Urinary bladder (tissue), 4 donors: ENCODE measurements at places on chromosomes 16 and 17.
A peak's percentile ranks its signal among the peaks of the same experiment; 100 is the strongest.

DNA sequence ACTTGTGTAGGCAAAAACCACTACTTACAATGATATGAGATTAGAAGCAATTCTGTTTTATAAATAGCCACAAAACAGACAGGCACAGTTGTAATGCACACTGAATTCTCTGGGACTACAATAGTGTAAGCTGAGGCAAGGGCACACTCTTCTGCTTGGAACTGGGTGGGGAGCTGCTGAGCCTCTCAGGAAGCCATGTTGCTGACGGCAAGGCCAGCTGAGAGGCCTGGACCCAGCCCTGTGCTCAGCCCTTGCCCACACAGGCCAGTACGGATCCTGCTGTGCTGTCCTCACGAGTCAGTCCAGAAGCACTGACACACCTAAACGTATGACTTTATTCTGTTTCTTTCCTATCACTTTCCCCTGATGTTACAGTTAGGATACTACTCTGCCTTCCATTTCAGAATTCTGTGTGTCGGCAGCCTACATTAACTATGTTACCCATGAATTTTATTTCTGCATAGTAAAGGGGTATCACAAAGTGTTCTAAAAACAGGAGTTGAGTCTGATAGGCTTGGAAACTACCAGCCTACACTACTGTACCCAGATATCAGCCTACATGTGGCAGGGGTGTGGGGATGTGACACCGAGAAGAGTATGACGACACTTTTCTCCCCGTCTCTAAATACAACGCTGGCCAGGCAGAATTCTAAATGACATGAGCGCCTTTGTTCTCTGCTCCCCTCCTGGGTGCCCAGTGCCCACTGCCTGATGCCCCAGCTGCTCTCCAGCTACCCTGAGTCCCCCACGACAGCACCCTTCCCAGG is 41.1 kb upstream of the FAAP100 start:
- no peak for DNase-seq

- no peak for DNase-seq
Observed at GRCh38 chr17:80992948-80993624, 1.4 kb downstream of the CHMP6 start.

- DNase-seq = no peak
Observed at GRCh38 chr17:45777388-45777787, 6.7 kb upstream of the CRHR1 start.

DNA sequence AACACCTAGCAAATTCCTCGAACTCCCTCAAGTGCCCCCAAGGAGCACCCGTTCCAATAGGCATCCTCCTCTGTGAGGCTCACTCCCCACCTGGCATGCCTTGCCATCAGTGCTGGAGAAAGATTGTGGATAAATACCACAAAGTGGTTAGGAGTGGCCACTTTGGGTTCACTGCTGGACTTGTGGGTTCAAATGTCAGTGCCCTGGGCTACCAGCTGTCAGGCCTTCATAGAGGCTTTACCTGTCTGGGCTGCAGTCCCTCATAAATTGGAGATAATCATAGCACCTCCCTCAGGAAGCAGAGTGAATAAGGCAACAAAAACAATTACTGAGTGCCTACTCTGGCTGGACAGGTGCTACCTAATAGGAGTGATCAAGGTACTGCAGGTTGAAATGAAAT is 1.5 kb upstream of the SYT17 start:
- DNase-seq = no peak

- no peak for DNase-seq
Observed at GRCh38 chr16:78444-79150, 572 bp downstream of the MPG start.

- DNase-seq = no peak
Observed at GRCh38 chr17:81428948-81429774, 33.9 kb downstream of the BAHCC1 start.

DNA sequence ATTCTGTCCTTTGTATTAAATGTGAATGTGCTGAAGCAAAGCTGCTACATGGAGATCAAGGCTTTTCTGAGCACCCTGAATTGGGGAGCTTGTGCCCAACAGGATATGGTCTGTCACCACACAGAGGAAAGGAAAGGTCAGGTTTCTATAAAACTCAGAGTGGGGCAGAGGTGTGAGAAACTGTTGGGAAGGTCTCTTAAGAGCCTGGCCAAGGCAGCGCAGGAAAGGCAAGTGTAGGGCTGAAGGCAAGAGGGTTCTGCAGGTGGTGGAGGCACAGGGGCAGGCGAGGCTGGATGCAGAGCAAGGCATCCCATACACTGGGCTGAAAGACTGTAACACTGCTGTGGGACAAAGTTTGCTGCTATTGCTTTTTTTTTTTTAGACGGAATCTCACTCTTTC is 8.1 kb downstream of the COX6A2 start:
- no peak for DNase-seq

DNA sequence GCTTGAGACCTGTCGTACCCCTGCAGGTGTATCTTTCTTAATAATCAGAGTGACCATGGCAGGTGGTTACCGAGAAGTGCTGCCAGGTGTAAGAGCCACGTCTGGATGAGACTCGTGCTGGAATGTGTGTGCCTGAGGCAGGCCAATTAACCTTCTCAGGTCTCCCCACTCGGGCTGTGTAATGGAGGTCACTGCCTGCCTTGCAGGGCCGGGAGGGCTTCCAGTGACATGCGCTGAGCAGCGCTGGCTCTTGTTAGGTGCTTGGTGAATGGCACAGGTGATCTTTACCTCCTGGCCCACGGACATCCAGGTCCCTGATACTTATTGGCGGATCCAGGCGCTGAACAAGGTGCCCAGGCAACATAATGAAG is 4.6 kb upstream of the GSE1 start:
- no peak for DNase-seq

GRCh38 chr17:81189016-81189415 is 23.0 kb upstream of the AATK start:
- no peak for DNase-seq

GRCh38 chr17:49204516-49204915 is 5.9 kb downstream of the GNGT2 start:
- DNase-seq = no peak

DNA sequence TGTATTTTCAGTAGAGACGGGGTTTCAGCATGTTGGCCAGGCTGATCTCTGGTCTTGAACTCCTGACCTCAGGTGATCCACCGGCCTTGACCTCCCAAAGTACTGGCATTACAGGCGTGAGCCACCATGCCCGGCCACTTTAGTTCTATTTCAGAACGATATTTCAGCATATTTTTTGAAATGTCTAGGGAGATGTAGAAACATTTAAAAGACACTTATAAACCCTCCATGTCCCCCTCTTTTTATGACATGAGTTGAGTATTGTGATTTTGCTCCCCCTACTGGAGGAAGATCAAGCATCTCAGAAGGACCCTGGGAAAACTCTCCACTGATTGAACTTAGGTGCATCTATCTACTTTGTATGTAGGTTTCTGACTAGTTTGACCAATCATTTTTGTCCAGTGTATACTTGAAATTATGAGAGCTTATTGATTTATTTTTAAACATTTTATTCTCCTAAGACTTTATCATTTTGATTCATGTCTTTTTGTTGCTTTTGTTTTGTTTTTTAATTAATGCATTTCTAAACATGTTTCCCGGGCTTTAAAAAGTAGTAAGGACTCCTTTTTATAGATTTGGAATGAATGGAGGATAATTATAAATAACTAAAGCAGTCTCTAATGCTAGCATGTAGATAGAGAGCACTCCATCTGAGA is 105.1 kb downstream of the CHD9 start:
- peak; percentile 7 for DNase-seq

- DNase-seq = no peak
Observed at GRCh38 chr16:79053577-79053976, 547.0 kb downstream of the MAF start.

- DNase-seq = no peak
Observed at GRCh38 chr17:75642784-75643642, 9.8 kb downstream of the SMIM5 start.

DNA sequence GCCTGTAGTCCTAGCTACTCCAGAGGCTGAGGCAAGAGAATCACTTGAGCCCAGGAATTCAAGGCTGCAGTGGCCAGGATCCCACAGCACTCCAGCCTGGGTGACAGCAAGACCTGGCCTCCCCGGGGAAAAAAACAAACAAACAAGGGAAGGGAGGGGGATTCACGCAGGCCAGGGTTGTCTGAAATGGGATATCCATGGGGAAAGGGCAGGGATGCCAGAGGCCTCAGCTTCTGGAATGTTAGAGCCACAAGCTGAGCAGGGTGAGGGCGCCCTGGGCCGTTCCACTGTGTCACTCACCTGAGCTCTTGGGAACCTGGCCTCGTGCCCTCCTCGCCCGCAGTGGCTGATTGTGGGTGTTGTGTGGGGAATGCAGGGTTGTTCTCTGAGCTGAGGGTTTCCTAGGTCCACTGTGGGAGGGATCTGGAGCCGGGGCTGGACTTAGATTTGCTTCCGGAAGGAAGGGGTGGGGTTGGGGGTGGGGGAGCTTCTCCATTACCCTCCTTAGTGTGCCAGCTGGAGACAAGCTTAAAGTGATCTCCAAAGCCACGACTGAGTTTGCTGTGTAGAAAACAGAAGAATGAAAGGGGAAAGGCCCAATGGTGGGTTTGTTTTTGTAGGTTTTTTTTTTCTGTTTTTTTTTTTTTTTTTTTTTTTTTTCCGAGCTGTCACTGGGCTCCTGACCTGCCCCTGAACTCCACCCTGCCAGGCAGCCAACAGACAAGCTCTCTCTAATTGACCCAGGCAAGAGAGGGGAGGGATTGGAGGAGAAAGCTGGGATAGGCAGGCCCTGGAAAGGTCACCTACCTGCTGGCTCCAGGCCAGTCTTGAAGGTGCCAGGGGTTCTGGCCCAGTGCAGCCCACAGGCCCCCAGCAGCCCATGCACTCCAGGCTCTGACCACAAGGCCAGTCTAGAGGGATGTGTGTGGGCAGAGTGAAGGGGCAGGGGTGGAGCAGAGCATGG is at the start of gene SULT1A1:
TSS of gene SULT1A1 (minus strand) at position 414 of the 964 bp plus-strand sequence. CDS start 1,189 bp downstream, outside the sequence.
- DNase-seq = no peak

- DNase-seq = no peak
Observed at GRCh38 chr17:69733171-69734012, 318.9 kb downstream of the MAP2K6 start.

GRCh38 chr17:35170968-35171771 is 23.0 kb downstream of the SLC35G3 start:
- no peak for DNase-seq

DNA sequence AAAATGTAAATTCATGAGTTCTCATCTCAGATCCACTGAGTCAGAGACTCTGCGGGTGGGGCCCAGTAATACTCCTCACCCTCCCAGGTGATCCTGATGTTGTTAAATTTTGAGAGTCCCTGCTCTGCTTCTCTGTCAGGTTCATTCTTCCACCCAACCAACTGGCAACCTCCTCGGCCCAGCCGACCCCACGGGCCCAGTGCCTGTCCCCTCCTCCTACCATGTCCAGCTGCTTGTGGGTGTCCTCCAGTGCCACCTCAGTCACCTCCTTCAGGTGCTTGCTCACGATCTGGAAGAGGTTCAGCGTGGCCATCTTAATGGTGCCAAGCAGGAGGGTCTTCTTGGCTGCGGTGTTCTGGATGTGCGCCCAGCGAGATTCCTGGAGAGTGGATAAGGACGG is 9.8 kb downstream of the CCDC42 start:
- no peak for DNase-seq

DNA sequence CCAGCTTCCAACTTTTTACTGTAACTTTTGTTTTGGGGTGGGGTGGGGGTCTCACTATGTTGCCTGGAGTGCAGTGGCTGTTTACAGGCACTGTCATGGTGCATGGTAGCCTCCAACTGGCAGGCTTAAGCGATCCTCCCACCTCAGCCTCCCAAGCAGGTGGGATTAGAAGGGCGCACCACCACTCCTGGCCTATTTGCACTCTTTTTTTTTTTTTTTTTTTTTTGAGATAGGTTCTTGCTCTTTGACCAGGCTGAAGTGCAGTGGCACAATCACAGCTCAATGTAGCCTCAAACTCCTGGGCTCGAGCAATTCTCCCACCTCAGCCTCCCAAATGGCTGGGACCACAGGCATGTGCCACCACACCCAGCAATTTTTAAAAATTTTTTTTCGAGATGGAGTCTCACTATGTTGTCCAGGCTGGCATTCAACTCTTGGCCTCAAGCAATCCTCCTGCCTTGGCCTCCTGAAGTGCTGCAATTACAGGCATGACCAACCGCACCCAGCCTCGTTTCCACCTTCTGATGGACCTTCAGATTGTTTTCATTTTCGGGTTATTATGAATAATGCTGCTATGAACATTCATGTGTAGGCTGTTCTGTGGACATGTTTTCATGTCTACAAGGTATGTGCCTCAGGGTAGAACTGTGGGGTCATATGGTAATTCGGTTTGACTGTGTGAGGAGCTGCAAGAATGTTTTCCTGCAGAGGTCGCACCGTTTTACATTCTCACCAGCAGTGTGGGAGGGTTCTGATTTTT is 10.9 kb downstream of the TRAP1 start:
- no peak for DNase-seq

- DNase-seq = no peak
Observed at GRCh38 chr17:80772906-80773242, 218.8 kb upstream of the CHMP6 start.

- no peak for DNase-seq
Observed at GRCh38 chr17:34261568-34262337, 6.7 kb downstream of the CCL2 start.

- no peak for DNase-seq
Observed at GRCh38 chr16:84544031-84544773, 39.7 kb upstream of the MEAK7 start.

GRCh38 chr16:48523415-48524204 is 86.4 kb downstream of the N4BP1 start:
- no peak for DNase-seq

DNA sequence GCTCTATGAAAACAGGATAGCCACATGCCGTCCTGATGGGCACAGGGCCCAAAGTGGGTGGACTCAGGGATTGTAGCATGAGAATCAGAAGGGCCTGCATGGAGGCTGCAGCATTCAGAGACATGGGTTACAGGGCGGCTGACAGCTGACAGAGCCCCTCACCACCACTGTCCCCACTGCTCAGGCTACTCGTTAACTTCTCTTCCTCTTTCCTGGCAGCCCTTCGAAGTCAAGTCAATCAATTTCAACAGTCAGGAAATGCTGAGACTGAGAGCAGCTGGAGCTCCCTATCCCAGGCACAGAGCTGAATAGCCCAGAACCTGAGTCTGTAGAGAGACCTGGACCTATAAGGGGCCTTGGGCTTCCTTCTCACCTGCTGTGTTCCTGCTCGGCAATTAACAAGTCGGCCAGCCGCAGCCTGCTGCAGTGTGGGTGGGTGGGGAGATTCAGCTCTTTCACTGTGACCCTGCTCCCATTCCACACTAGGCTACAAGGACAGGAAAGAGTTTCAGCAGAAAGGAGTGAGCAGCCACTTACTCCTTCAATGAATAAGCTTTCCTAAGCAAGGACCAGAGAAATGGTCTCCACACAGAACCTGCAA is 76.9 kb downstream of the TEX14 start:
- no peak for DNase-seq

DNA sequence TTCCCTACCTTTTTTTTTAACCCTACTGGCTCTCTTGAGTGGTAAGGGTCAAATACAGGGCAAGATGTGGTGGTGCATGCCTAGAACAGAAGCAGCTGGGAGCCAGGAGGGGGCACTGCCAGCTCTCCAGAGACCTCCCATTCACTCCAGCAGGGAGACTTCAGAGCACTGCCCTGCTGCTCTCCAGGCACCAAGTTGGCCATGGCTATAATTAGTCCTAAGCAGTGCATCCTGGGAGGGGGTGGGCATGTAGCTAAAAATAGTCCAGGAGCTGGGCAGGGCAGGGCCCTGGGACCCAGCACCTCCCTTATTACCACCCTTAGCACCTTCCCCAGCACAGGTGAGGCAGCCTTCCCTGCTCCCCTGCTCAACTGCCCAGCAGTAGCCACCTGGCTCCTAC is 3.5 kb downstream of the CORO6 start:
- DNase-seq = no peak
